ENCODE measurements at places on chromosomes 12 and 14.

- peak; percentile 48 for DNase-seq
Observed at GRCh38 chr14:74618078-74618952, 6.3 kb upstream of the LTBP2 start.

DNA sequence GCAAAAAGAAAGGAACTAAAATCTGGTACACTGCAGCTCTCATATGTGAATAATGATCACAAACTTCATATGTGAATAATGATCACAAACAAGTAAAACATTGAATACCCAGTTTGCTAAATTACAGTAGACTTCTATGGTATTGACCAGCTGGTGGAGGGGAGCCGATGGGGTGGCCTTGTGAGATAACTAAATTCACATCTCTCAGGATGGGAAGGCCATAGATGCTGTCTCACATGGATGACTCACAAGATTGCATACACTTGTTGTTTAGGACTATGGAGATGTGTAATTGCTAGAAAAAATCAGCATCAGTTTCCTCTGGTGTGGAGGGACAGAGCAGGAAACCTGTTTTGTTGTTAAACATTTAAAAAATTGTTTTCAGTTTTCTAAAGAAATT, 49.2 kb downstream of the ACACB start:
- DNase-seq: no peak

DNA sequence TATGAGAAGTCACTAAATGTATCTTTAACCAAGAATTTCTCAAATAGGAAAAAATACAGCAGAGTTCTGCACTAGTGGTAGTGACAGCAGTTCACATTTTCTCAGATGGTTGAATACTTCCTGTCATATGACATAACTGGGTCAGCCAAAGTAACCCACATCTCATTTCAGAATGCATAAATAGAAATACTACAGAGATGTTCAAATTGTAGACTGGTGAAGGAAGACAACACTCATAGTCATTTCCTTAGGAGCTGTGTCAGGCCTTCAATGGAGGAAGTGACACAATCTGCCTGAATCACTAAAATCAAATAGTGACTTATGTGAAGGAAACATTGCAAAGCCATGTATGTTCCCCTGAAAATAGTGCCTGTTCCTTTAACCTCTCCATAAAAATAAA, 32.4 kb downstream of the FERMT2 start:
- DNase-seq: no peak

DNA sequence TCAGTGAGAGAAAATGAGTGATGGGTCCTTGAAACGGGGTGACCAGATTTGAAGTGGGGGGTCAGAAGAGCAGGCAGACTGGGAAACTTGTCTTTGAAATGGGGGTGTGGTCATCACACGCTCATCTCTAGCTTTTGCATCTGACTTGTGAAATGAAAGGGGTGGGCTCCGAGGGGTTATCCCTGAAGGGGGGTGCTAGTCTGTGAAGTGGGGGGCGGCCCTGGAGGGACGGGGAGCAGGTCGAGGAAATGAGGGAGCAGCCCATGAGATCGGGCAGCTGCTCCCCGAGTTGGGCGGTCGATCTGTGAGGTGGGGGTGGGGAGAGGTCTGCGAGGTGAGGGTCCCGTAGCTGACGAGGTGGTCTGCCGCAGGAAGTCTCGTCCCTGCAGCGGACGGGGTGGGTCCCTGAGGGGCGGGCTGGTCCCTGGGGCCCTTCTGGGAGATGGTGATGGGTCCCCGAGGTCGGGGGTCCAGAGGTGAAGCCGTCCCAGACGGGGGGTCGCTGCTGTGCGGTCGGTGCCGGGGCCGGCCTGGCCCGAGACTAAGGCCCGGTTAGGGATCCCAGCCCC, 542 bp downstream of the PXN start:
- no peak for DNase-seq

DNA sequence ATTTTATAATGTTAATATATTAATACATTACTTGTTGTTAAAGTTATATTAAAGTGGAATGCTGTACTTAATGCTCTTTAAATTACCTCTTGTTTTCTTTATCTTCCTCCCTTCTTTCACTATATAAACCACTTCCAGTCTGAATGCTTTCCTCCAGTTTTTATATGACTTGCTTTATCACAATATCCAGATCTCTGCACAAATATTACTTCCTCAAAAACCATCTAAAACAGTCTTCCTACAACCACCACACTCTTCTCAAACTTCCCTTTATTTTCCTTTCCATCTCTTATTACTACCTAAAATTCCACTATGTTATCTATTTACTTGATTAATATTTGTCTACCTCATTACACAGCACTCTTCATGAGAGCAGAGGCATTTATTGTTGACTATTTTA, 956.6 kb downstream of the LRFN5 start:
- DNase-seq: no peak

GRCh38 chr14:28877923-28878322, 111.3 kb downstream of the FOXG1 start:
- no peak for DNase-seq

DNA sequence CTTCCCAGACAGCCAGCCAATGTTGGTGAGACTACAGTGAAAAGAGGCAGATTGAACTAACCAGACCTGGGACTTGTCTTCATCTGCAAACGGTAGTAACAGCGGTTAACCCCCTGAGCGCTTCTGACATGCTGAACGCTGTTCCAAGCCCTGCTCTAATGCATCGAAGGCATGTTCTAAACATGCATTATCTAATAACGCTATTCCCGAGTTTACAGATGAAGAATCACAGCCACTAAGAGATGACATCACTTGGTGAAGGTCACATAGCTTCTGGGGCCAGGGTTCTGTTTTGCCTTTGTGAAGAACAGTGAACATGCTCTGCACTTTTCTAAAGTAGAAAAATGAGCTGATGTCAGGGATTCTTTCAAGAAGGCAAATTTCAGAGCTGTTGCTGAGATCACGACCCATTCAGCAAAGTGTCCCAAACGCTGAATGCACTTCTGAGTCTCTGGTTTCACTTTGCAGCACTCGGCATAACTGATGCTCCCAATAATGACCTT, 56.0 kb downstream of the FOS start:
- no peak for DNase-seq

DNA sequence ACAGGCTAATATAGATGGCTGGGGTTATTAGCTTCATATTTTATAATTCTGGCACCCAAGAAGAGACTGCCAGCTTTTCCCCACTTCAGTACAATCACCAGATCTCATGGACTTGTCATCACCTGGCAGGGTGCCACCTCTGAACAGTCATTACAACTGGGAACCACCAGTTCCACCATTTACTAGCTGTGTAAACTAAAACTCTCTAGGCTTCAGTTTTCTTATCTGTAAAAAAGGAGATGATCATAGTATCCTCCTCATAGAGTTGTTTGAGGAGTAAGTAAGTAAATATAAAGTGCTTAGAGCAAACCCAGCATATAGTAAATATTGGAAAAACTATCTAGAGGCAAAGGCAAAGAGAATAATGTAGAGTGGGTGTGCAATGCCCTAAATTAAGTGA, 19.3 kb downstream of the CPNE8 start:
- no peak for DNase-seq

DNA sequence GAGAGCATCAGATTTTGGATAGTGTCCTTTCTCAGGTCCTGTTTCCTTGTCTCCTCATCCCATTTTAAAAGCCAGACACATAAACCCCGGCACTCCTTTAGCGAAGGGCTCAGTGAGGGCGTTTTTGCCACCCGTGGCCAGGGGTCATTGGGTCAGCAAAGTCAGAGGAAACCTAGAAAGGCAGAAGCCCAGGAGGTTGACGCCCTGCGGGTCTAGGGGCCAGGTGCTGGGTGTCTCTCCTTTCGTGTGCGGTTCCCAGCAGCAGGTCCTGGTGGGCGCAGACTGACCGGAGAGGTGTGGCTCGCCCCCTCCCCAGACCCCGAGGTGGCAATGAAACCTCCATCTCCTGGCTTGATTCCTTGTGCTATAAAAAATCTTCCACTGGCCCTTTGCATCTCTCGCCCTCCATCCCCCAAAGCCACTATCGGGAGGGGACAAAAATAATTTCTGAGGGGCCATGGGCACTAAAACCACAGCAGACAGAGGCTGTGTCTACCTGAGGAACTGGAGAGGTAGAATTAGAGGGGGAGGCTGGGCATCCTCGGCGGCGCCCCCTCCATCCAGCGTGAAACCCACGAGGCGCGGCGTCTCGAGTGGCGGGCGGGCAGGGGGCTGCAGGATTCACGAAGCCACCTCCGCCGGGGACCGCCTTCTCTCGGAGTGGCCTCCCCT, 858 bp upstream of the FRMD6 start:
- DNase-seq: no peak

GRCh38 chr14:100834794-100835547, 9.1 kb downstream of the MEG3 start:
- DNase-seq: no peak

All from activated CD4-positive, CD25-positive, alpha-beta regulatory T cell treated with anti-CD3 and anti-CD28 coated beads, Interleukin-2, amount 50 U/mL, for 72 hours (primary cell).